Activated gamma-delta T cell treated with anti-CD3 and anti-CD28 coated beads, Interleukin-2, amount 50 U/mL, for 16 hours (primary cell): ENCODE measurements at places on chromosomes 13 and 19.

GRCh38 chr19:39085392-39085791 lies 1.2 kb downstream of the ACP7 start:
- DNase-seq, result no peak

- DNase-seq, result no peak
Observed at GRCh38 chr19:16899566-16900075, 10.8 kb downstream of the F2RL3 start.

- no peak for DNase-seq
Observed at GRCh38 chr13:111862836-111863815, 203.8 kb upstream of the SOX1 start.

GRCh38 chr19:47319923-47320871 lies 10.5 kb downstream of the C5AR1 start:
- no peak for DNase-seq

- DNase-seq, result no peak
Observed at GRCh38 chr19:5851302-5851701, at the start of gene FUT3. FUT3 (minus strand) TSS chr19:5851449.

DNA sequence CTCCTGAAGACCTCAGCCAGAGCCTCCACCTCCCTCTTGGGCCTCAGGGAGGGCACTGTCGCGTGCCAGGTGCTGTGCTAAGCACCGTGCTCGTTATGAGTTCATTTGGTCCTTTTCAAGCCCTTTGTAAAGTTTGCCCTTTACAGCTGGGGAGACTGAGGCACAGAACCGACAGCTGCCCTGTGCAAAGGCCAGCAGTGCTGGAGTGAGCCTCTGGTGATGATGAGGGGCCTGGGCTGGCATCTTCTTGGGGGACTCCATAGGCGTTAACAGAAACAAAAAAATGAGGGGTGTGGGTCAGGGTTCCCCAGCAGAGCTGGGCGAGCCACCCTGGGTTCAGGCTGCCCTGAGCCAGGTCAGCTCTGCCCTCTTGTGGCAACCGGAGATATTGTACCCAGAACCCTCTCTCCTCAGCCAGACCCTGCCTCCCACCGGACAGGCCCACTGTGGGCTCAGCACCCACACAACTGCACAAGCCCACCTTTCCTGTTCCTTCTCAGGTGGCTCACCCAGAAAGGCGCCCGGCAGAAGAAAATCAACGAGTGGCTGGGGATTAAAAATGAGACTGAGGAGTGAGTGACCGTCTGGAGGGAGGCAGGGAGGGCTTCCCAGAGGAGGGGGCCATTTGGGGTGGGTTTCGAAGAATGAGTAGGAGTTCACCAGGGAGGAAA lies 5.5 kb upstream of the IFI30 start:
- peak; percentile 43 for DNase-seq

DNA sequence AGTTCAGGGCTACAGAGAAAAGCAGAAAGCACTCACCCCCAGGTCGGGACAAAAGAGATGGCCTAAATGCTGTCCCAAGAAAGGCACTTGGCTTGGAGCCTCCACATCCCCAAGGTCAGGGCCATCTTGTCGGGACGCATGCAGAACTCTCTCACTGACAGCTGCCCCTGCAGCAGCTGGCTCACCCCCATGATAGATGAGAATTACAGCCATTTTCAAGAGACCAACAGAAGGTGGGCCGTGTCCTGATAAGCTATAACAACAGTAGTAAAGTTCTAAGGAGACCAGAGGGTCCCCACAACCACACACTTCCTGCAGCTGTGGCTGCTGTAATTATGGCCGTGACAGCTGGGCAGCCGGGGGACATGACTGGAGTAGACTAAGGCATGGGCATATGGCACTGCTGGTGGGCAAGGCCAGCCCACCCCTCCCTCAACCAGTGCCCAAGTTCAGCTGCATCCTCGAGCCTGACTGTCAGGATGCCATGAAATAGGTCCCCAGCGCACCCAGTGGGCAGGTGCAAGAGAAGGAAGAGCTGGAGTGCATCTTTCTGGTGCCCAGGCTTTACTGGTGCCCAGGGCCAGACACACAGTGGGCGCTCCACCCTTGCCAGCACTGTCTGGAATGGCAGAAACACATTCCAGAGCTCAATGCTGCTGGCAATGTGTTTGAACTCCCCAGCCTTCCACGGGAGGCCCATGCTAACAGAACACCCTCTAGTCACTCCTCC lies 436.7 kb upstream of the ZNF507 start:
- no peak for DNase-seq

- no peak for DNase-seq
Observed at GRCh38 chr13:98295371-98295770, 118.3 kb upstream of the RNF113B start.

- DNase-seq, result no peak
Observed at GRCh38 chr13:51660813-51661212, 76.6 kb downstream of the WDFY2 start.

DNA sequence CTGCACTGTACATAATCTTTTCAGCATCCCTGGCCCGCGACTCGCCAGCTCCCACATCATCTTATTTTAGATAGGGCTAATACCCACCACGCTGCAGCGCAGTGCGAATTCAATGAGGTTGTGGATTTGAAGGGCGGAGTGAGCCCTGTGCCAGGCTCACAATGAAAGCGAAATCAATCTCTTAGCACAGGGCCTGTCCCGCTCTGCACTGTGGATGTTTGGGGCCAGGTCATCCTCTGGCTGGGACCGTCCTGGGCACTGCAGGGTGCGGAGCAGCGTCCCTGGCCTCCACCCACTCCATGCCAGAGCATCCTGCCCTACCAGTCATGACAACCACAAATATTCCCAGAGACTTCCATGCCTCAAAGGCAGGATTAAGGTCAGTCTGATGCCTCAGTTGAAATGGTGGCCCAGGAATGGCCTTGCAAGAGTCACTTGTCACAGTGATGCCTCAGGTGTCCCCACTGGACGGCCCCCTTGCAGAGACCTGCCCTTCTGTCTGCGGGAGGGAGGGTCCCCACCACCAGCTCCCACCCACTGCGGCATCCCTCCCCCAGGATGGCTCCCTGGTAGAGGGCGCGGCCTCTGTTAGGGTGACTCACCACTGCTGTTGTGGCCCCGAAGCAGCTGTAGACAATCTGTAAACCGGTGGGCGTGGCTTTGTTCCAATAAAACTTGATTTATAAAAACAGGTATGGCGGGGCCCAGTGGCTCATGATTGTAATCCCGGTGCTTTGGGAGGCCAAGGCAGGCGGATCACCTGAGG lies 5.6 kb downstream of the UHRF1 start:
- DNase-seq, result peak; percentile 60

- no peak for DNase-seq
Observed at GRCh38 chr19:2978772-2979171, 1.4 kb downstream of the TLE6 start.

DNA sequence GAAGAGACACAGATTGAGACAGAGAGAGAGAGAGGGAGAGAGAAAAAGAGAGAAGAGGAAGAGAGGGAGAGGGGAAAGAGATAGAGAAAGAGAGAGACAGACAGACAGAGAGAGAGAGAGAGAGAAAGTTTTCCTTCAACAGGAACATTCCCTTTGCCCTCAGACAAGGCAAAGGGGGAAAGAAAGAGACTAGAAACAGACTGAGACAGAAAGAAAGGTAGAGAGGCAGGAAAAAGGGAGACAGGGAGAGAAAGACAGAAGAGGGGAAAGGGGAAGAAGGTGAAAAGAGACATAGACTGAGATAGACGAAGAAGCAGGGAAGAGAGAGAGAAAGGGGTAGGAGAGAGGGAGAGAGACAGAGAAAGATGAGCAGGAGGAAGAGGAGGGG lies 18.5 kb upstream of the ZNF175 start:
- no peak for DNase-seq

- no peak for DNase-seq
Observed at GRCh38 chr19:23436944-23437343, 41.7 kb upstream of the ZNF91 start.
